ENCODE measurements at places on chromosomes 3 and 15.

DNA sequence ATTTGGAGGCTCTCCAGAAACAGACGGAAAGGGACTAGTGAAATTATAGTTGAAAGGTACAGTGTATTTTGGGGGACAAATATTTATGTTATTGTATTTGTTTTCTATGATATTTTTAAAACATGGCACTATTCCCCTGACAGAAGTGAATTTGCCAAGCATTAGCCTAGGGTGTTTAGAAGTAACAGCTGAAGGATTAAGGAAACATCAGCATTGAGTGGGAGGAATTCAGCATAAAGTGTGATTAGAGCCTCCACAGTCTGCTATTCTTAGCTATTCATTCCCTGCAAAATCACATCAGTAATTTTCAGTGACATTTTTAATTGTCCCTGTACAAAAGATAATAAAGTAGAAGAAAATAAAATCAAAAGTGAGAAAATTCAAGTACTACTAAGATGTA is 231.4 kb downstream of the ROBO2 start:
- no peak for DNase-seq

DNA sequence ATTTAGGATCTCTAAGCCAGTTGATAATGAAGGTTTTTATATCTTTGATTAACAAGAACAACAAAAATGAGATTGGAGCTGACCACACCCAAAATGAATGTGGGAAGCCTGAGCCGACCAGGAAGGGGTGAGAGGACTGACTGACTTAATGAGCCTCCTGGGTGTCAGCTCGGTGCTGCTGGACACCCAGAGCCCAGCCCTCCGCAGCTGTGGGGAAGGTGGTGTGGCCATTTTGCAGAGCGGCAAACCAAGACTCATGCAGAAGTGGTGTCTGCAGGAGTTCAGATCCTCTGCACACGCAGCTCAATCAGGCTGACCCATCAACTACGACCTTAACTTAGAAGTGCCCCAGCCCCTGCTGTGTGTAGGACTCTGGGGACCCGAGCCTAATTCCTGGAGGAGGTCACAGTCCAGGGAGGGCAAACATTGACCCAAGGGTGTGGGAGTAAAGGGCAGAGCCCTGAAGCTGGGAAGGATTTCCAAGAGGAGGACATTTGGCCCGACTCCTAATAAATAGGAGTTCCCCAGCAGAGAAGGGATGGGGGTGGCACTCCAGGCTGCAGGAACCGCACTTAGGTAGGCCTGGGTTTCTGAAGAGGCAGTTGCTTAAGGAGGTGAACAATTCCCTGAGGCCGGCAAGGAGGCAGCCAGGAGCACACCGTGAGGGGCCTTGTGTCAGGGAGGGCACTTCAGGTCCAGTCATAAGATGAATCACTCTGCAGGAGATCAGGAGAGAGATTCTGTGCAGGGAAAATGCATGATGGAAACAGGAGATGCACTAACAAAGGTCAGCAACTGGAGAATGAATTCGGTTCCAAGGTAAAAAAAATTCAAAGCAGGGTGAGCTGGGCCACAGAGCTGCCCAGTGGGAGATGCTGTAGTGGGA is 197.1 kb upstream of the TPM1 start:
- DNase-seq, result no peak

- no peak for DNase-seq
These were observed 565.7 kb downstream of the FGF12 start for GRCh38 chr3:192161661-192162060.

- no peak for DNase-seq
These were observed 11.8 kb downstream of the PARP15 start for GRCh38 chr3:122589297-122589696.

DNA sequence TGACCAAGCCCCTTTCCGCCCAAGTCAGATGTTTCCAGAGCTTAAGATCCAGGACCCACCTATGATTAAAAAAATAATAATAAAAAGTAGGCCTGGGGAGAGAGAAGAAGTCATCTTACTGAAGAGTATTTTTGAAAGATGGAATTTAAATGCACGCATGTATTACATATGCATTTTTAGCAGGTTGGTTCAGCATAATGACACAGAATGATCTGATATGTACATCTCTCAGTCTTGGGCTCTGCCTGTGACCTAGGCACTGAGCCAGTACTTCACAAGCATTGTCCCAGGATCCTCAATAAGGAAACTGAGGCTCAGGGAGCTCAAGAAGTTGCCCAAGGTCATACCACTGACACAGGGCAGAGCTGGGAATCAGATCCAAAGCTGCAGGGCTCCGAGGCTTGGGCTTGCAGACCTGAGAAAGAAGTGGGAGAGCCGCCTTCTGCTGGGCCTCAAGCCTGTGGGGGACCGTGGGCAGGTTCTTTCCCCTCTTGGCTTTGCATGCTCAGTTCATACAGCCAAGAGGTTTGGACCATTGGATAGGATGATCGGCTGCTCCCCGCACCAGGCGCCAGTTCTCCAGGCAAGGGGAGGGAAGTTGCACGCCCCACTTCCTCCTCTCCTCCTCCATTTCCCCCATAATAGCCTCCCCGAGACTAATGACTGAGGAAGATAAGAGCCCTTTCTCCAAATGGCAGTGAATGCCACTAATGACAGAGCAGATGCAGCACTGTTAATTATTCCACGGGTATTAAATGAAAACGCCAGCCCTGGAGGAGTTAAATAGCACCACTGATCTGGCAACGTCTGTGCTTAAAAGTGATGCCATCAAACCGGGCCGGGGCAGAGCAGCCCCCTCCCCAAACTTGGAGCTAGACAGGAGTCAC is 6.9 kb downstream of the SLC6A1 start:
- DNase-seq, result no peak

DNA sequence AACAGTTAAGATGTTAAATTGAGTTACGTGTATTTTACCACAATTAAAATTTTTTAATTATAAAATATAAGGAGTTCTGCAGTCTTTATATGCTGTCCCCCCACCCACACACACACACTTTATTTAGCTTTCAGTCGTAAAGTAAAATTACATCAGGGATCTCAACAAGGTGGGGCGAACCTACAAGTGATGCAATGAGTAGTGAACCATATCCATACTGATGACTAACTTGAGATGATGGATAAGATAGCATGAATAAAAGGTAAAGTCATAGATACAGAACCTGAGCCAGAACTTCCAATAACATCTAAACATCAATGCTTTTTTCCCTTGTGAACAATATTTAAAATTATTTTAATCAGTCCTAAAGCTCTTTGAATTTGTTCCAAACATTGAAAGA is 77.2 kb downstream of the VPS13C start:
- no peak for DNase-seq

DNA sequence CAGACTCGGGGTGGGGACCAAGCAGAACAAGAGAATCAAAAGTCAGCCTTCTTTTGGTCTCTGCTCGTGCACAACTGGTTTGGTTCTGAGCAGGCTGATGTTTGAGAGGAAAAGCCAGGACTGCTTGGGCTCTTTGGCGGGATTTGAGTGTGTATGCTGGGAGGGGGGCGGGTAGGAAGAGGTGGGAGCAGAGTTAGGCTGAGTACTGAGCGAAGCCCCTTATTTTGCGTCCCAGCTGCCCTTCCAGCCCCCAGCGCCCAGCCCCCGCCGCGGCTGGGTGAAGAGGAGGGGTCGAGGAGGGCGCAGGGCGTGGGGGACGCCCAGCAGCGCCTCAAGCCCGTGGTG is 153.5 kb upstream of the GOLIM4 start:
- no peak for DNase-seq

- no peak for DNase-seq
These were observed 180.0 kb downstream of the CD47 start for GRCh38 chr3:107910713-107911259.

DNA sequence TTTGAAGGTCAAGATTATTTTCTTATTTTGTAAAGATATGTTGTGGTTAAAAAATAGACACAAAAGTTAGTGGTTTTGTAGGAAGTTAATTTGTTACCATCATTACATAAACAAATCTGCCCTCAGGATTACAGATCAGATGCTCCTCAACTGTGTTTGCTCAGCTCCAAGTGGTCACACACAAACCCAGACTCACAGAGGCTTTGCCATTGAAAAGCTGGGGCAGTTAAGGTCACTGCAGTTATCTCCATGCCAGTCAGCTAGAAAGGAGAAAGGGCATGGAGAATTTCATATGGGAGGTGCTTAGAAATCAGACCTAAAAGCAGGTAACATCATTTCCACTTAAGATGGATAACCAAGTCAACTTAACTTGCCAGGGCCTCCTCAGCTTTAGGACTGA is 825.7 kb upstream of the GBE1 start:
- DNase-seq, result no peak

- DNase-seq, result no peak
These were observed 112.2 kb upstream of the NANOGP8 start for GRCh38 chr15:35197306-35197705.

DNA sequence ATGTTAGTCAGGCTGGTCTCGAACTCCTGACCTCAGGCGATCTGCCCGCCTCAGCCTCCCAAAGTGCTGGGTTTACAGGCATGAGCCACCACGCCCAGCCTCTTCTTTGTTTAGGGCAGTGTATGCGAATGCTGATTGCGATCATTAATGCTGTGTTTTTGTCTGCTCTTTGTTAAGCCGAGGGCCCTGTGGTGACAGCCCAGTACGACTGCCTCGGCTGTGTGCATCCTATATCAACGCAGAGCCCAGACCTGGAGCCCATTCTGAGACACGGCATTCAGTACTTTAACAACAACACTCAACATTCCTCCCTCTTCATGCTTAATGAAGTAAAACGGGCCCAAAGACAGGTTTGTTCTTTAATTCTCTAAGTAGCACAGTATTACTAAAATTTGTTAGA is 7.8 kb downstream of the KNG1 start:
- no peak for DNase-seq

DNA sequence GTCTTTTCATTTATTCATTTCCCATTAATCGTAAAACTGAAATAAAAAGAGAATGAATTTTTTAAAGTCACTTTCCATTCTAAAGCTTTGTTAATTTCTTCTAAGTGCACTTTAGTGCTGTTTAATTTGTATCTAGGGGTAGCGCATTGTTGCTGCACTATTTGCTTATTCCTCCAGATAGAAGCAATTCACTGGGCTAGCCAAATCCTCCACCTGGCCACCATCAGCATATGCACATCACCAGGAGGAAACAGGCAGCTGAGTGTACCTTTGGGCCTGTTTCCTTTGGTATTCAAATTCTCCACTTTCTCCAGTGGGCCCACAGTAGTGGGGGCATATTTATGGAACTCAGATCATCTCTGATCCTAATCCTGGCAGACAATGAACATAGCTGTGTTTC is 29.8 kb upstream of the CPB1 start:
- no peak for DNase-seq

- no peak for DNase-seq
These were observed 28.0 kb downstream of the TIPARP start for GRCh38 chr3:156702367-156702766.

DNA sequence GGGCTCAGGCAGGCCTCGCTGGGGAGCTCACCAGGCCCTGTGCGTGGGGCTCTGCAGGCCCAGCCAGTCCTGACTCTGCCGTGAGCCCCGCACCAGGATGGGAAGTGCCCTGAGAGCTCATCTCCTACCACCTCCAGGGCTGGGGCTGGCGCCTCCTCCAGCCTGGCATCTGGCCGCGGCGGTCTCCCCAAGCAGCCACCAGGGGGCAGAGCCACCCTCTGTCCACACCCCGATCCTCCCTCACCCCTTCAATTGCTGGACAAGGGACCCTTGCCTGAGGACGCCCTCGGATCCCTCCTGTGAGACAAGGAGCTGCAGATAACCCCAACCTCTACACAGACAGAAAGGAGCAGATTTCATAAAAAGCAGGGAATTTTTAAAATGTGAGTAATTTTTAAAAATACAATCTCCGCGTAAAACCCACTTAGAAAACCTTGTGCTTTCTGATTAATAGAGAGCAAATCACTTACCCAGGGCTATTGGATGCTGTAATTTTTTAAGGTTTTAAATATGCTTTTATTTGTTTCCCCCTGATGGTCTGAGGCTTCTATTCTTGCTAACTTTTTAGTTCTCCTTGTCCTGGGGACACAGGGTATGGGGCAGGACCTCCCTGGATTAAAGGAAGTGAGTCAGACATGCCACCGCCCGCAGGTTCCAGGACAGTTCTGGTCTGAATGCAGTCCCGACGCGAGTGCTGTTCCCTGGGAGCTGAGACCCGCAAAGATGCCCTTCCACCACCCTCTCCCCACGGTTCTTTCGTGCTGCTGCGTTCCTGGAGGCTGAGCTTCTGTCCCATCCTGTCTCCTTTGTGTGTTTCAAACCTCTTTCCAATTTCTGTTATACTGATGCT is 52.3 kb upstream of the CHRNA7 start:
- DNase-seq, result no peak

- no peak for DNase-seq
These were observed 34.2 kb downstream of the CIP2A start for GRCh38 chr3:108554913-108555571.

DNA sequence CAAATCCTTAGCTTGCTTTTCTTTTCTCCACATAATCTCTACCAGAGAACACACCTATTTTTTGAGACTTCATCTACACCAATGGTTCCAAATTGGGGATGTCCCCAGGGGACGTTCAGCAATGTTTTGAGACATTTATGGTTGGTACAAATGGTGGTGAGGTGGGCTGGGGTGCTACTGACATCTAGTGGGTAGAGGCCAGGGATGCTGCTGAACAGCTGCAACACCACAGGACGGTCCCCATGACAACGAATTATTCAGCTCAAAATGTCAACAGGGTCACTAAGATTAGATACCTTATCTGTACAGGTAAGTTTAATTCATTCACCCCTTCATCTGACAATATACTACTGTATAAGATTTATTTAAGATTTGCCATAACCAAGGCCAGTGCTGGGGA is 14.4 kb downstream of the GK5 start:
- no peak for DNase-seq

GRCh38 chr3:116445311-116445841 is at the start of gene LSAMP:
TSS of gene LSAMP (minus strand) at chr3:116445487.
- DNase-seq, result no peak

- no peak for DNase-seq
These were observed 148.0 kb upstream of the TBL1XR1 start for GRCh38 chr3:177345049-177345972.

- peak; percentile 25 for DNase-seq
These were observed 14.0 kb downstream of the VILL start for GRCh38 chr3:38004415-38005075.

DNA sequence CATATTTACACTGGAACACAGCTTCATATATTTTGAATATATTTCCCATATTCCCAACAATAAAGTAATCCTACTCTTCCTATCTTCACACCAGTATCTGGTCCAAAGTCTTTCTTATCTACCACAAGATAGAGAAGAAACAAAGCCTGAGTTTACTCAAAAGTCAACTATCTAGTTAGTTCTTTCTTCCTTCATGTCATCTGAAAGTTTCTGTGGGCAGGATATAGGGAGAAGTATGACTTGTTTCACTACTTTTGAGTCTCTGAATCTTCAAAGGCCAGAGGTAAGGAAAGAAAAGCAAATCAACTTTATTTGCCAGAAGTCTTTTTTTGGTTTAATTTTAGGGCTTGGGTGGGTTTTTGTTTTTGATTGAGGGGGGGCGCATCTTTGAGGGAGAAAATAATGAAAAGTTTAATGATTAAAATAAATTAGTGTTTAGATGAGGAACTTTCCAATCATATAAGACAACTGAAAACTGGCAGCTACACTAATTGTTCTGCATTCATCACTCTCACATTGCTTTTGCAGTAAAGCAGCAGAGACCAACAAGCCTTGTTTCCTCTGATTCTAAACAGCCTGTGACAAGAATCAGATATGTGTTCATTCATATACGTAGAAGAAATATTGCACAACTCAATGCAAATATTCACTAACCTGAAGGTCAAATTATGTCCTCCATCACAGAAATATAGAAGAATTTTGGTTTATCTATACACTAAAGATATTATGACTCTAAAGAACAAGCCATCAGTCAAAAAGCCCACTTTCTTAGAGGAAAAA is 421.4 kb downstream of the SHQ1 start:
- DNase-seq, result no peak

All from stimulated activated CD8-positive, alpha-beta memory T cell treated with anti-CD3 and anti-CD28 coated beads, Interleukin-4, amount 100 ng/mL, for 1 hour (primary cell).